Fibroblast of skin of left quadriceps (primary cell): ENCODE measurements at places on chromosomes 12 and 14.

DNA sequence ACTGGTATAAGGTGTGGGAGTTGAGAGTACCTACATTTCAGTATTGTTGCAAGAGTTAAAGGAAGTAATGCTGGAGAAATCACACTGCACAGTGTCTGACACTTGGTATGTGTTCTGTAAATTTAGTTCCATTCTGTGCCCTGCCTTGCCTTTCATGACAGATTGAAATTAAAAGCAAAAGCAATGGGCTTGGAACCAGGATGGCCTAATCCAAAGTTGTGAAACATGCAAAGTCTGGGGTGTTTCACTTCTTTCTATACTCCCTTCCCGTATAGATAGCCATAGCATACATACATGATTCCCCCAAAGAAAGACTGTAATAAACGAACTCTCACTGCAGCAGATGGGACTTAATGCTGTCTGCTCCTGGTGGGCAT lies 281.1 kb downstream of the NRXN3 start:
- no peak for DNase-seq

DNA sequence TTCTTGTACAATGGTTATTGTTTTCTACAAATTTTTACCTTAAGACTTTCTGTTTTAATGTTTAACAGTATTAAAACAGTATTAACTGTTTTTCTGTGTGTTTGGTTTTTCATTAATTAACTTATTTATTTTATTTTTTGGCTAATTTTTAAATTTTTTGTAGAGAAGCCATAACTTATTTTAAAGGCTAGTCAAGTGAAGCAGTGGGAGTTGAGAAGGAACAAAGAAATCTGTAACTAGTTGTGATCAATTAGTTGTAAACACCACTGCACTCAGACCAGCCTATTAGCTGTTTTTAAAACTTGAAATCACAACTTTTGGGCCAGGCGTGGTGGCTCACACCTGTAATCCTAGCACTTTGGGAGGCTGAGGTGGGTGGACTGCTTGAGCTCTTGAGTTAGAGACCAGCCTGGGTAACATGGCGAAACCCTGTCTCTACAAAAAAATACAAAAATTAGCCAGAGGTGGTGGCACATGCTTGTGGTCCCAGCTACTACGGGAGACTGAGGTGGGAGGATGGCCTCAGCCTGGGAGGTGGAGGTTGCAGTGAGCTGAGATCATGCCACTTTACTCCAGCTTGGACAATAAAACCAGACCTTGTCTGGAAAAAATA lies 50.9 kb upstream of the HECTD1 start:
- DNase-seq: no peak

- DNase-seq: no peak
Measured at GRCh38 chr14:93332397-93332852, 411 bp downstream of the BTBD7 start.

DNA sequence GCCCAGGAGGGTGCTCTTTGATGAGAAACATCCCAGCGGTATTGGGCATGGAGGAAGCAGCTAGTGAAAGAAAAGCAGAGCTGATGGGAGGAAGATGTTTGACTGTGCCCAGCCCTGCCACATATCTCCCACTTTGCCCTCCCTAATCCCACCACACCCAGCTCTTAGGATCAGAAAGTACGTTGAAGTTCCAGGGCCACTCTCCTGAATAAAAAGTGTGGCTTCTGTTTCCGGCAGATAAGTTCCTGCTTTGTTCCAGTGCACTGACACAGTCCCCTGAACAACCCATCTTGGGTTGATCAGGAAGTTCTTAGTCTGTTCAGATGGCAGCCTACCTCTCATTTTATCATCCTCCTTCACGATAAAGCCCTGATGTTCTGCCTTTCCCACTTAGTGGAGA lies 16.5 kb downstream of the TPCN1 start:
- DNase-seq: no peak

- no peak for DNase-seq
Measured at GRCh38 chr14:34237081-34237480, 225.0 kb downstream of the SPTSSA start.

DNA sequence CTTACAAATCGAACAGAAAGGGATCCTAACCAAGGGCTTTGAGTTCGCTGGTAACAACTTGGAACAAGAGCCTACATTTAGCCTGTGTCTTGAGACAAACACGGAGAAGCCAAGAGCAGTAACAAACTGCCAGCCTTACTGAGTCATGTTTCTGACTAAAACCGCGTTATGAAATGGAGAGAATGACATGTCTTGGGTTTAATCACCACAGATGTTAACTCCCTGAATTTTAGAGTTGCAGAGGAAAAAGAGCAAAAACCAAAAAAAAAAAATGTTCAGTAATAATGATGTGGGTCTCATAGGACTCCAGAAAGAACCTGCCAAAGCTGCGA lies 1.0 kb downstream of the BLTP3B start:
- peak; percentile 64 for DNase-seq

GRCh38 chr12:68306564-68306963 lies 25.6 kb downstream of the MDM1 start:
- no peak for DNase-seq

GRCh38 chr14:21185491-21185890 lies 29.6 kb upstream of the OR5AU1 start:
- DNase-seq: no peak

DNA sequence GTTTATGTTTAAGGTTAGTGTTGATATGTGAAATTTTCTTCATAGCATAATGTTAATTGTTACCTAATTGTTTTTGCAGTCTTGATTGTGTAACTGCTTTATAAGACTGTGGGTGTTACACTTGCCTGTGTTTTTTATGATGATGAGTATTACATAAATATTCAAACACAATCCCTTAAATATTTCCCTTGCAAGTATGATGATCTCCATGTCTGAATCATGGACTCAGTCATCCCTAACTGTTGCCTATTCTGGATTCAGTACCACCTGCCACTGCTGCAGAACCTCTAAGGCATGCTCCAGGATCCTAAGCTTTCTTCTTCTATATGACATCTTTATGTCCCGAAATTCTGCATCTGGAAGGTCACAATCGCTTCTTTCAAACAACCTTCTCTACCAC lies 246.3 kb upstream of the CLEC14A start:
- DNase-seq: no peak

GRCh38 chr12:20493934-20494333 lies 125.6 kb downstream of the PDE3A start:
- DNase-seq: no peak

GRCh38 chr12:72207486-72208409 lies 64.4 kb upstream of the TRHDE start:
- no peak for DNase-seq

DNA sequence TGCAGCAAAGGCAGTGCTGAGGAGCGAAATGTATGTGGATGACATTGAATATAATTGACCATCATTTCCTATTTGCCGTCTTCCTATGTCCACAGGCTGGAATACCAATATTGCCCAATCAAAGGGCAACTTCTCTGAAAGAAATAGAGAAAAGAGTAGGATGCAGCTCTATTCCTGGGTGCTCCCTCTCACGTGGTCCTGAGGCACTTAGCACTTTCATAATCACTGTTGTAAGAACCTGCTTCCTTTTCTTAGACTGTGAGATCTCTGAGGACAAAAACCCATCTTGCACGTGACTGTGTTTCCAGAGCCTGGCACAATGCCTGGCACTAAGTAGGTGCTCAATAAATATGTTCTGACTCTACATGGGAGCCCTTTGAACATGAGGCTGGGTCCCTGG lies 122.7 kb upstream of the CPM start:
- DNase-seq: no peak

DNA sequence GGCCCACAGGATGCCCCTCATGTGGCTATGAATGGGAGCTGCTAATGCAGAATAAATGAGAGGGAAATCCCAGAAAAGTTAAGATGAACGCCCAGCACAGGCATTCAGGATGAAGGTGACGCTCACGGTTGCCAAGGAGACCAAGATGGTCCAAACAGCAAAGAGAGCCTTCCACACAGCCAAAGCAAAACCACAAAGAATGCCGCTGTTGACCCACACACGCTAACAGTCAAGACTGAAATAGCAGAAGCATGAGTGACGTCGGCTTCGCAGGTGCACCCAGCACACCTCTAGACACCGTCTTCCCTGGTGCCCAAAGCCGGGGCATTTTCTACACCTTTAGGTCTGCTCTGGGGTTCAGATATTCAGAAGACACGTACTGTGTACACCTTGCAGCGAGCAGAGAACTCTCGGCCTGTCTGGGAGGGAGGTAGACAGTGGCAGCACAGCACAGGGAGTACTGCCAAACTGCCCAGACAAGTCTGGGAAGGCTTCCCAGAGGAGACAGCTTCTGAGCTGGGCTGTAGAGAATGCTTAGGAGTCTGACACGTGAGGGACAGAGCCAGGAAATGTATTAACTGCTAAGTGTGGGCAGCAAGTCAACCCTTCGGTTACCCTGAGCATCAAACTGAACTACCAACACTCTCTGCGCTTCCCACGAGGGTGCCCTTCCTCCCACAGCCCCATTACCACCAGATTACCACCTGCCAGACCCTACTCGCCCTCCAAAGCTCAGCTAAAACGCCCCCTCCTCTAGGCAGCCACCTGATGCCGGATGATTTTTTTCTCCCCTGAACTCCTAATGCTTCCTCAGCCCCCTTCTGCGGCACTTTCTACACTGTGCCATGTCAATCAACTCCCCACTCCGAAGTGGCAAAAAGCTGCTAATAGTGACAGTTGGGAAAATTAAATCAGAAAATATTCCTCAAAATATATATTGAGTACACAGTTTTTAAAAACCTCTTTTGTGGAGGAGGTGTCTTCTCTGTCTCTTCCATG lies 50.1 kb downstream of the CCDC88C start:
- no peak for DNase-seq

GRCh38 chr14:101130861-101131260 lies 227.3 kb upstream of the RTL1 start:
- no peak for DNase-seq
